Gastrocnemius medialis (tissue), 4 donors: ENCODE measurements at places on chromosomes 11 and 22. TPM values are rescaled to one million over a fixed set of nuclear protein-coding genes. Genes with fewer than 3 reads are reported as not detected.

Gene IGSF9B
- total RNA-seq, result 0.07 TPM

Gene GTPBP1
- total RNA-seq, result 124 TPM

Gene CAPN1
- 115 TPM for total RNA-seq

Gene CNTF
- 4.0 TPM for total RNA-seq

Gene OR10D3
- not detected for total RNA-seq

Gene SERPIND1
- total RNA-seq, result not detected

Gene CCDC88B
- 0.98 TPM for total RNA-seq

Gene RBM7
- 14.9 TPM for total RNA-seq

Gene OR6T1
- total RNA-seq, result not detected

DNA sequence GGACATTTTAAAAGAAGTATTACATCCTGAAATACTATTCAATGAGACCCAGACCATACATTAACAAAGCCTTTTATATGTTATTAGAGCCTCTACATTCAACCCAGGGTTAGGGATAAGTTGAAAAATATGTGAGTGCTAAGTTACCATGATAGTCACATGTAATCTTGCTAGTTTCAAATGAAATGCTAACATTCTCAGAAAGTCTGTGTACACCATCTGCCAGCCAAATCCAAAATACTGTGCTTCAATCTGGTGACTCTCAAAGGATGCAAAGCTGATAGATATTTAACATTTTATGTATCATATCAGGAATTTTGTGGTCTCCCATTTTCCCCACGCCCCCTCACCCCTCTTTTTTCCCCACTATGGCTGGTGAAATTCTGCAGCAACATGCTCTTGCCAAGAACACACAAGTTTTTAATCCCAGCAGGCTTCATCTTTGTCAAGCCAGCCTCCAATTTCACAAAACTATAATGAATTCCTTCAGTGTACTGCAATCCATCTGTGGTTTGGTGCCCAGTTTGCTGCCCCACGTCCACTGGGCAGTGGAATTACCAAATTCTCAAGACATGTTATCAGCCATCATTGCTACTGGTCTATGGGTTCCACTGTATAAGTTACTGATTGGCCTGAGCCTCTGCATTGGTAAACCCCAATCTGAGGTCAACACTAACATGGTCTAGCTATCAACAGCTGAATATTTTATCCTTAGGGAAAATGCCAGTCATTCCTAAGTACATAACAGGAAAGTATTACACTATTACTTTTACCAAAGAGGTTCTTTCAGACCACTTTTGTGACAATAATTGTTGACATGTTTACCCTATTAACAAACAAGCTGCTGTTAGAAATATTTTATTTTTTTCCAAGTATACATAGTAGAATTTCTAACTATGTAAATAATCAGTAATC is 1.5 kb upstream of the PICALM start:
- no peak for DNase-seq

DNA sequence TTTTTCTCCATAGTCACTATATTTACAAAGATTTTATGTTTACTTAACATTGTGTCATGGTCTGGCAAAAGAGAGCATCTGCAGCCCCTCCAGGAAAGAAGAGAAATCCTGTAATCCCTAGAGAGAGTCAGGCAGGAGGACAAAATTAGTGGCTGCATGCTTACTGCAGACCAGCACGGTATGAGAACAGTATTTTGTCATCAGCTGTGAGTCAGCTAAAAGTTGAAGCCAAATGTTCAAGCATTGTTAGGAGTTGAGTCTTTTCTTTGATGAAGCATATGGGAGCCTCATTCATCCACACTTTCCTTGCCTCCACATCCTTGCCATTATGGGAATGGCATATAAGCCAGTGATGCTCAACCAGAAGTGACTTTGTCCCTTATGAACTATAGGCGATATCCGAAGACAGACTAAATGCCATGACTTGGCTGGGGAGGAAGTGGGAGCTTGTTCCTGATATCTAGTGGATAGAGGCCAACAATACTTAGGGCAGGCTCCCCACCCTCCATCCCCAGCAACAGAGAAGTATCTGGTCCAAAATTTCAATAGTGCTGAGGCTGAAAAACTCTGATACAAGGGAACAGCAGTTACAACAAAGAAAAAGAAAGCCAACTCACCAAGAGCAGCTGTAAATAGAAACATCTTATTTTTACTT is 112.0 kb upstream of the OR5AK2 start:
- DNase-seq, result no peak

DNA sequence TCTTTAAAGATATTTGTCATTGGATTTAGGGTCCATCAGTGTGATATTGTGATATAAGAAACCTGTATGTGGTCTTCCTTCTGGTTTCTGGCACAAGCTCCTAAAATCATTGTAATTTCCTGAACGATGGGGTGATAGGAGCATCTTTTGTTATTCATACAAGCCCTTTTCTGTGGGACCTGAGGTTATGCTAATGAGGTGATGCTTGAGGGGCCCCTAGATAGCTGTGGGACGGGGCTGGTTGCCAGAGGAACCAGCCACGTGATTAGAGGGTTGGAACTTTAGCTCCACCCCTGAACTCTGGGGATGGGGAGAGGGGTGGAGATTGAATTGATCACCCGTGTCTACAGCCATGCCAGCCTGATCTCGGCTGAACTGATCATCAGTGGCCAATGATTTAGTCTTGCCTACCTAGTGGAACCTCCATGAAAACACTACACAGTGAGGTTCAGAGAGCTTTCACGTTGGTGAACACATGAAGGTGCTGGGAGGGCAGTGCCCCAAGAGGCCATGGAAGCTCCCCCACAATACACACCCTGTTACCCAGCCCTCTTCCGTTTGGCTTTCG is 62.8 kb downstream of the BCR start:
- no peak for DNase-seq

- DNase-seq, result no peak
Measured at GRCh38 chr11:4118107-4118506, 23.5 kb downstream of the RRM1 start.

- DNase-seq, result no peak
Measured at GRCh38 chr11:116888024-116888423, 50.6 kb upstream of the APOA1 start.

DNA sequence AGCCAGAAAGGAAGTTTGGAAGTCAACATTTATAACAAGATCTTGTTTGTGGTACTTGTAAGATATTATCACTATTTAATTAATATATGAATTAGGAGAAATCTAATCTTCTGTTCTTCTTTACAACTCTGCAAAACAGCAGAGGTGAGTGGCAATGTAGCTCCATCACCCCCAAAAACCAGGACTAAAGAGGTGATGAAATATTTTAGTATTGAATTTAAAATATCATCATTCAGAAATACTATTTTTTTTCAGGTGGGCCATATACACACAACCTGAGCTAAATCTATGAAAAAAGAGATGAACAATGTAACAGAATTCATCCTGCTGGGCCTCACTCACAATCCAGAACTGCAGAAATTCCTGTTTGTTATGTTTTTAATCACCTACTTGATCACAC is at the start of gene OR4C45:
Gene OR4C45 (plus strand): TSS at position 301 of the 400 bp plus-strand sequence.
- no peak for DNase-seq

GRCh38 chr22:26474682-26475081 is 8.9 kb downstream of the HPS4 start:
- DNase-seq, result no peak

DNA sequence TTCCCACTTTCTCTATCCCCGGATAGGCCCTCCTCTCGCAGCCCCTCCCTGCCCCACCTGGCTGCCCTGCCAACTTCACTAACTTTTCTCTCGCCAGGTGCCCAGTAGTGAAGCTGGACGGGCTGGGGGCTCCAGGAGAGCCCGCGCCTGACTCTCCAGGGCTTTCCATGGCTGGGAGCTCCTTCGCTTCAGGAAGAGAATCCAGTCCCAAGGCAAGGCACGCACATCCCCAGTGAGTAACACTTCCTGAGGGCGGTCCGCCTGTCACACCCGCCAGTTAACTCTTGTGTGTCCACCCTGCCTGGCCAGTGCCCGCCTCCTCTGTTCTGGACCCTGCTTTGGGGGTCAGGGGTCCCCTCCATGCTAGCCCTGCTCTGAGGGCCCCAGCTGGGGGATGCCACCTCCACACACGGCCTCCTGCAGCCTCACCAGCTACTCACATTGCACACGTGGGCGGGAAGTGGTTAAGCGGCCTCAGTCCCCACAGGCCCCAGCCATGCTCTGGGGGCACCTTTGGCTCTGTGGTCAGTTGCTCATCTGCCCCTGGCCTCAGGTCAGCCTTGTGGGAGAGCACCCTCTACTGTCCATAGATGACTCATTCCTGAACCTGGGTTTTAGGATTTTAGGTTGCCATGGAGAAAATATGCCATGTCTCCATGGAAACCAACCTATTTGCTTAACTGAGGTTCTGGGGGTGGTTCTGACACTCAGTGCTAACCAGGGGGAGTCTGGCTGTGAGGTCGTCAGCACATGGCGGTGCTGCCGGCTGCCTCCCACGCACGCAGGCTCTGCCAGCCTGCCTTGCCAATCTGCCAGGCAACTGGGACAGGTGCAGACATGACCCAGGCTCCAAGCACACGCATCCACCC is at the start of gene RIN1:
Gene RIN1 (minus strand): TSS at position 201 of the 869 bp plus-strand sequence. CDS start 32 bp downstream, at position 169.
- peak; percentile 42 for DNase-seq

- no peak for DNase-seq
Measured at GRCh38 chr11:85762226-85762625, 48.7 kb downstream of the SYTL2 start.

DNA sequence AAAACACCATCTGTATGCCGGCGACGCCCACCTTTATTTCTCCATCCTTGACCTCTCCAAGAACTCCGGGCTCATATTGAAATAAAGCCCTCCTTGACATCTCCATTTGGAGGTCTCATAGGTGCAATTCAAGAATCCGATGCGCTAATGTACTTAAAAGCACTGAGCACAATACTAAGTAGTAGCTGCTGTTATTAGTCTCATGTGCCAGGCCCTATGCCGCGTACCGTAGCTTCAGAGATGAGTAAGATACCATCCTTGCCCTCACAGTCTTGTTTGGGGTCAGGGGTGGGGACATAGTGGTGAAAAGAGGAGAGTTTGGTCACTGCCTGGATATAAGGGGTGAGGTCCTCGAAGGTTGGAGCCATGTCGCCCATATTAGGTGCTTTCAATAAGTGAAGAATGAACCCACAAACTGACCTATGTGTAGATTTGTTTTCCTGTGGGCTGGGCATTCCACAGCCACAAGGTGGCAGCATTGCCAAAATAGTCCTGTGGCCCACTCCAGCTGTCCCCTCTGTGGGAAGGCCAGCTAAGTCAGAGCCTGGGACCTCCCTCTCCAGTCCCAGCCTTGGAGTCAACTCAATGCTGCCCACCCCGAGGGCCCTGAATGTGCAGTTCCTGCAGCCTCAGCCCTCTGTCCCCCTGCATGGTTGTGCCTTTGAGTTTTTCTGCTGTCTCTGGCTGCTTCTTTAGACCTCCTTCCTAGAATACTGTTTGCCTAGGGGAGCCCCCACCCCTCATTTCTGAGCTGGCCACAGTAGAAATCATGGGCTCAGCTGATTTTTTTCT is 6.5 kb downstream of the DCPS start:
- peak; percentile 53 for DNase-seq

GRCh38 chr11:9646324-9646723 is 17.6 kb upstream of the SWAP70 start:
- DNase-seq, result no peak

DNA sequence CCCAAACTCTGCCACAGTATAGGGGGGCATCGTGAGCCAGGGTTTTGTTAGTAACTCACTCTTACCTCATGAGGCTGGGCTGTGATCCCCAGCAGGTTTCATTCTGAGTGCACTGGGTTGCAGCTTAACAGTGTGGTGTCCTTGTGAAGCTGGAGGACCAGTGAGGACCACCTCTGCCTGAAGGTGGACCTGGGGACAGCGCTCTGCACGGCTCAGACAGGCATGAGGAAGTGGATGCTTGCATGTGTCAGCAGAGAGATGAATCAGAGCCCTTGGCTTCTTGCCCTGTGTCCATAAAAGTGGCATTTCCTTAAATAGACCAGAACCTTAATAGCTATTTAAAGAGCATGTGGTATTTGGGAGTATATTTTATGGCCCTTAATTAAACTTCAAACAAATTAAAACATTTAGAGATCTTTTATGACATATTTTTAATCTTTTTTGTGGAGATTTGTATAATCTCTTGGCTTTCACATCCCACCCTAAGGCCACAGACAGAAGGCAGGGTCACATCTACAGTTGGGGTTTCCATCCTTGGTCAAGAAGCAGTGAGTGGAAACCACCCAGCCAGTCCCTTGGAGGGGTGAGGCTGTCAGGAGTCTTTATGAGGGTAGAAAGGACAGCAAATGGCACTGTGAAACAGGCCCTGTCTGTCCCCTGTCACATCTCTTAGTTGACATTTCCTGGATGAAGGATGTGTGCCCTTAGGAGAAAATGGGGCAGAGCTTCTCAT is 24.8 kb upstream of the ADORA2A start:
- DNase-seq, result peak; percentile 89

DNA sequence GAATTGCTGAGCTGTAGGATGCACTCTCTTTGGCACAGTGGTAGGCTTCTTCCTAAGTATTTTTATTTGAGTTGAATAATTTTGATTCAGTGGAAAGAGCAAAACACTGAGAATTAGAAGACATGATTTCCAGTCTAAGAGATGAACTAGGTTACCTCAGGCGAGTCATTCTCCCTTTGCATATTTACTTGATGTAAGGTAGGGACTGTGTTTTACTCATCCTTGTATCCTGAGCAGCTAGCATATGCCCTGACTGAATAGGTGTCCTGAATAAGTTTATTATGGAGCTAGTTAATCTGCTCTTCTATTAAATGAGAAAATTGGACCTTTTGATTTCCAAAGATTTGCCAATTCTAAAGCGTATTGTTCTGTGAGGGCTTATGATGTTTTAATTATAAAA is 50.7 kb downstream of the STIM1 start:
- no peak for DNase-seq

GRCh38 chr22:31206896-31207687 is 5.0 kb upstream of the LIMK2 start:
- peak; percentile 75 for DNase-seq

GRCh38 chr11:112617977-112618826 is 343.0 kb upstream of the NCAM1 start:
- DNase-seq, result no peak

DNA sequence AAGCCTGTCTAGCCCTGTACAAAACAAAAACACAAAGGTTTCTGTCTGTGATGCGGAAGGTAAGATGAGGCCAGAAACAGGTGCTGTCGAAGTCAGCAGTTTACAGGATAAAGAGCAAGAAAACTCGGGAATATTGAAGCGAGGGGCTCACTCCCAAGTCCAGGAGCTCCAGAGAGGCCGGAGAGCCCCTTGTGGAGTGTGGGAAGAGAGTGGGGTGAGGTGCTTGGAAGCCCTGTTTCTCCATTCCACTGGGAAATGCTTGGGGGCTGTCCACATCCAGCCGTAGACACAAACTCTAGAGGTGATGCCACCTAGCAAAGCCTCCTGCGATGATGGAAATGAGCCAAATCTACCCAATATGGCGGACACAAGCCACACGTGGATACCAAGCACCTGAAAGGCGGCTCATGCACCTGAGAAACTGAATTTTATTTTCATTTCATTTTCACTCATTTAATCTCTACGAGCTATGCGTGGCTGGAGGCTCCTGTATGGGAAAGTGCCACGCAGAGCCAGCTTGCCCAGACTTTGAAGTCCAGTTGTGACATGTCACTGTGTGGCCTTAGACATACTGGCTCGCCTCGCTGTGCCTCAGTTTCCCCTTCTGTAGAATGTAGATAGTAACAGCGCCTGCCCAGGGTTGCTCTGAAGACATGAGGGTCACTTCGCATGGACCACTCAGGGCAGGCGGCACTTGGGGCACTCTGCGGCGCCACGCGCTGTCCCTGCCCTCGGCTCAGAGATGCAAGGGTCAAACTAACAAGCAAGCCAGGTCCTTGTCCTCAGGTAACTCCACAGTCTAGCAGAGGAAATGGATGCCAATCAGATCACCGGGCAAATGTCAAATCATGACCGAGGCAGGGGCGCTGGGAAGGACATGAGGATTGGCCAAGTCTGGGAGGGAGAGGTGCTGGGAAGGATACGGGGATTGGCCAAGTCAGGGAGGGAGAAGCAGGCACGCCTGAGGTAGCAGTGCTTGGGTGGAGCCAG is 684.7 kb downstream of the TBC1D22A start:
- DNase-seq, result no peak

GRCh38 chr22:31625661-31626426 is 36.2 kb downstream of the PISD start:
- no peak for DNase-seq
